ENCODE measurements at places on chromosomes 6 and 20. TPM values are rescaled to one million over a fixed set of nuclear protein-coding genes. Genes with fewer than 3 reads are reported as not detected.

STMND1 gene
- not detected for total RNA-seq

PAK5 gene
- total RNA-seq = 0.05 TPM

HCRTR2 gene
- not detected for total RNA-seq

CD40 gene
- not detected for total RNA-seq

OCSTAMP gene
- total RNA-seq = not detected

RRAGD gene
- 2.1 TPM for total RNA-seq

MYB gene
- 7.4 TPM for total RNA-seq

HLA-DRB1 gene
- total RNA-seq = not detected

HDGFL1 gene
- total RNA-seq = not detected

- no peak for DNase-seq
Measured at GRCh38 chr6:170289951-170290295, 955 bp downstream of the DLL1 start.

GRCh38 chr6:135115411-135115810, 60.8 kb upstream of the HBS1L start:
- DNase-seq = no peak

GRCh38 chr6:107106165-107106564, 9.2 kb downstream of the BEND3 start:
- DNase-seq = no peak

- DNase-seq = peak; percentile 59
Measured at GRCh38 chr6:43009124-43009523, 4.6 kb downstream of the MEA1 start.

- DNase-seq = no peak
Measured at GRCh38 chr20:46936415-46937156, 41.9 kb downstream of the EYA2 start.

- no peak for DNase-seq
Measured at GRCh38 chr20:62347445-62347844, 19.7 kb downstream of the LAMA5 start.

- no peak for DNase-seq
Measured at GRCh38 chr6:44624226-44624625, 236.7 kb downstream of the CDC5L start.

DNA sequence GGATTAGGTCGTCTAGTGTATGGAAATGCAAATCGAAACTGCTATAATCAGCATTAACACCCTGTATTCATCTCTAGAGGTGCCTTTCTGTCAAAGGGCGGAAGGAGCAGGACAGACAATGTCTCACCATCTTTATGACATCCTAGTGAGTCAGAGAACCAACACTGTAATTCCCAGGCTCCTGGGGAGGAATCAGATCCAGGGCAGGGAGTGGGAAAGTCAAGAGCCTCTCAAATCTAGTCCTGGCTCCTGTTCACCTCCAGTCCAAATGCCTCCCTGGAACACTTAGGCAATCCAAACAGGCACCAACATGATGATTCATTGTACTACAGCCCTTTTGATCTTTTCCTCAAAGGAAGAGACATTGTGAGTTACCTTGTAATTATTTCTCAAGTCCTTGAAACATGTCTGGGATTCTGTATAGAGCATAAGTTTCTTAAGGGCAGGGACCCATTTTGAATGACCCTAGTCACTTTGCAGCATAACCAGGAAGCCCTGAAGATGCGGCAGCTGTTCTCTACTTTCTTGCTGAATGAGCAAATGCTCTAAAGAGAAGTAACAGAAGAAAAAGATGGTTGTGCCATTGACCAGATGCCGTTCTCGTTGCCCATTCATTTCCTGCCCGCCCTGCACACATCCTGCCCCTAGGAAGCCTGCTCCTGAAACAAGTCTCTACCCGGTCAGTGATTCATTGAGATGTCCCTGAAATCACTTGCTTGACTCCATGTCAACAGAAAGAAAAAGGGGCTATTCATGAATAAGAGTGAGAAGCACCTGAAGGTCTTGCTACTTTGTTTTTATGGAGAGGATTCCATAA, 112.8 kb upstream of the JARID2 start:
- DNase-seq = peak; percentile 99

GRCh38 chr20:64023361-64024140, 12.4 kb upstream of the C20orf204 start:
- no peak for DNase-seq

- peak; percentile 100 for DNase-seq
Measured at GRCh38 chr6:37630281-37630799, 67.3 kb downstream of the MDGA1 start.

- DNase-seq = peak; percentile 89
Measured at GRCh38 chr6:69894578-69895347, 28.4 kb downstream of the COL19A1 start.

DNA sequence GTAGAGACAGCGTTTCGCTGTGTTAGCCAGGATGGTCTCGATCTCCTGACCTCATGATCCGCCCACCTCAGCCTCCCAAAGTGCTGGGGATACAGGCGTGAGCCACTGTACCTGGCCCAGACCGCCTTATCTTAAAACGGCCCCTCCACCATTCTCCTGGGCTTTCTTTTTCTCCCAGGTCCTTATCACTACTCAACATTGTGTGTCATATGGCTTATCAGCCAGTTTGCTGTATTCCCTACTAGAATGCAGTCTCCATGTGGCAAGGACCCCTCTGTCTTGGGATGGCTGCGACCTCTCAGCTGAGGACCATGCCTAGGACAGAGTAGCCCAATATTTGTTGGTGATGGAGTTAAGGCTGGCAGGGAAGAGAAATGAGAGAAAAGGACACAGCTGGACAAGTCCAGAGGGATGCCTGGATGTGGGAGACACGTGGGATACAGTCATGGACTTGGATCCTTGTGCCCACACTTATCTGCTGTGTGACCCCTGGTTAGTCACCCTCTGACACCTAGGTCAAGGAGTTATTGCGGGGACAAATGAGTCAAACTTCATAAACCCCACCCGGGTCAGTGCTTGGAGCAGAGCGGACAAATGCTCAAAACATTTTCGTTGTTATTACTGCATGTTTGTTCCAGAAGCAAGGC, 24.0 kb downstream of the ADA start:
- DNase-seq = no peak

- no peak for DNase-seq
Measured at GRCh38 chr6:27119761-27120160, 127.7 kb upstream of the PRSS16 start.

- peak; percentile 43 for DNase-seq
Measured at GRCh38 chr6:34633785-34634184, 62.8 kb downstream of the ILRUN start.

DNA sequence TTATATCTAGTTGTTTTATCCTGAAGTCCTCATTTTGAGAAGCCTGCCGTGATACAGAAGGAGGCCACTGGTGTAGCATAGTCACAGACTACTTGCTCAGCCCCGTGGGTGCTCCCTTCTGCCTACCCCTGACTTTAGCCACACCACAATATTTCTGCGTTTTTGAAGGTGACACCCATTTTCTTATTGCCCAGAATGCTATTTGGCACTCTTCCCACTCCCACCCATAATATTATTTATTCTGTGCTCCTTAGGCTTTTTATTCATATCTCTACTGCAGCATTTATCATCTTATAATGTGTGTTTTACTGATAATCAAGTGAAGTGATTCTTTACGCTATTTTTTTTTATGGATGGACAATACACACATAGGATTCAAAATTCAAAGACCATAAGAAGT, 107.3 kb downstream of the OR2B2 start:
- no peak for DNase-seq

- DNase-seq = no peak
Measured at GRCh38 chr6:166849749-166850183, 106.6 kb downstream of the RNASET2 start.

DNA sequence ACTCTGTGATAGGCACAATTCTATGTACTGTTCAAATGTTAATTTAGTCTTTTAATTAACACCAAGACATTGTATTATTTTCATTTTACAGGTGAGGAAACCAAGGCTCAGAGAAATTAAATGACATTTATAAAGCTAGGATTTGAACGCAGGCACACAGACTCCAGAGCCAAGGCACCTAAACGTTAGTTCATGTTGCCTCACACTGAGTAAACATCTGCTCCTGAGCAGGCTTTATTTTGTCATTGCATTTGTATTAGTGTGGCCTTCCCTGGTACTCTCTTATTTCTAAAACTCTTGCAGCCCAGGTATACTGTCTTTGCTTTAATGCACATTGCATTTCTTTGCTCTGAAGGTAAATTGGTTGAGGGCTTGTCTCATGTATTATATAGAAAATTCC, 263.1 kb upstream of the FLRT3 start:
- no peak for DNase-seq

DNA sequence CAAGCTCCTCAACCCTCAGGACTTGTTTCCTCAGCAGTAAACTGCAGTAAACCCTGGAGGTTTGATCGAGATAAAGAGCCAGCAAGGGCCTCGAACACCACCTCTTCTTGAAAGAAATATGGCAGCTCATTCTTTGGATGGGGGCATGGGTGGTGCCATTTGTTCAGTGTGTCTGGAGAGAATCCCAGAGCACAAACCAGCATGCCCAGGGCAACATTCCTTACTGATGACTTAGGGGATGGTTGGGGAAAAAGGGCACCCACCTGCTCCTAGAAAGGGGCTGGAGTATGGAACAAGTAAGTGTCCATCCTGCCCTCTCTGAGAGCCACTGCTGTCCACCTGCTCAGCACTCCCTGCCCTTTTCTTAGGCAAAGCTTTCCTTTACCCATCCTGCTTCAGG, 31.3 kb upstream of the ZFAND3 start:
- DNase-seq = peak; percentile 90
